Stimulated activated CD8-positive, alpha-beta memory T cell treated with anti-CD3 and anti-CD28 coated beads, Interleukin-15, amount 100 ng/mL, for 48 hours (primary cell): ENCODE measurements at places on chromosomes 12 and 14.

DNA sequence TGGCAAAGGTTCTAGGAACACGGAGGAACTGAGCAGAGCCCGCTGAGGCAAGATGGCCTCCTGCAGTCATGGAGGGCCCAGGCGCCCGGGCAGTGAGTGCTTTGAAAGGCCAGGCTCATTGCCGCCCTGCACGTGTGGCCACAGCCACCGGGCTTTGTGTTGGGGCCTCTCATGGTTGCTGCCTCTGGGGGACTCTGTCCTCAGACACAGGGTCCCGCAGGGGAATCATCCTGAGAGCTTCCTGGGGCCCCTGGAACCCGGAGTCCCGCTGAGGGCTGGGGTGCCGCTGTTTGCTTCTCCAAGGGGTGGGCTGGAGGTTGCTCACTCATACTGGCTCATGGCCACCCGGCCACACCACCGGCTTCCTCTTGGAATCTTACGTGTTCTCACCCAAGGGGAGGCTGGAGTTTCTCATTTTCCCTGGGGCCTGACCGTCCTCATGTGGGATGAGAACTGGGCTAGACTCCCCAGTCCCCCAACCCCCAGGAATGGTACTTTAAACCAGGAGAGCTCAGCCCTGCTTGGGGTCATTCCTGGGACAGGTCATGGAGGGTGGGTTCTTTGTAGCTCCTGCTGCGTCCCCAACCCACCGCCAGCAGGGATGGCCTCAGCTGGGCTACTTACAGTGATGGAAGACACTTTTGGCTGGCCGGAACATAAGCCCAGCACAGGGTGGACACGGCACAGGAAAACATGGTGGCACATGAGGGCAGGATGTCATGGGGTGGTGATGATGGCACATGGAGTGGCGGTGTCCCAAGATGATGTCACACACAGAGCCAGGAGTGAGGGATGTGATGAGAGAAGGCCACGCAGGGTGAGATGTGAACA is 21.1 kb upstream of the LRTM2 start:
- no peak for DNase-seq

DNA sequence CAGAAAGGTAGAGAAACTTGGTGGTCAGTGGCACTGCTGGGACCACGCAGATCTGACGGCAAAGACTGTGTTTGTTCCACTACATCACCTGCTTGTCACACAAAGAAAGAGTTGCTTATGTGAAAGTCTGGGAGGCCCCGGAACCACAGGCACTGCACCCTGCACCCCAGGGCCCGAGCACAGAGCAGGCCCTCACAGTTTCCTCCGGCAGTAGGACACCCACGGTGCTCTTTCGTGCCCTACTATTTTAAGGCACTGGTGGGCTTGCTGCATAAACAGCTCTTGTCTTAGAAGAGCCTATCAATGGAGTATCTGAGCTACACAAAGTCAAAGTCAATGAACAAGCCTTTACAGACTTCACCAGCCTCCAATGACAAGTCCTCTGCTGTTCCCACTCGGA is 8.0 kb downstream of the LGMN start:
- no peak for DNase-seq

- DNase-seq = no peak
Observed at GRCh38 chr12:125387206-125387605, 322.0 kb downstream of the AACS start.

DNA sequence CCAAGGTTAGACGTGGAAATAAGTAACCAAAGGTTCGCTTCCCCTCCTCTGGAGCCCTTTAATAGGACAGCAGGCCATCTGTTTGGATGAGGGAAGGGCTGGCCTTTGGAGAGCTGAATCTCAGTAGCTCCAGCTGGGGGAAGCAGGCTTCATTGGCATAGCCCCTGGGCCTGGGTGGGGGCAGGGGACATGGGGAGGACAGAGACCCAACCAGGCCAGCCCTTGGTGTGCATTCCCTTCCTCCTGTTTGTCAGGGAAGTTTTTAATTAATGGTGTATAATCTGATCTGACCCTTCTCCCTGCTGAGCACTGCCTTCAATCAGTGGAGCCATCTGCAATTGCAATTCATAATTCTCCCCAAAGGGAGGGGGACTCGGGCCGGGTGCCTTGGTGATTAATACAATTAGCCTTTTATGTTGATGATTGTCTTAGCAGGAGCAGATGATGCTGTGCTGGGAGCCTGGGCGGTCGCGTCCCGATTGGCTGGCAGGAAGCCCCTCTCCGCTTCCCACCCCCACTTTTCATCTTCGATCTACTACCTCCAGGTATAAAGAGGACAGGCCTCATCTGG is 6.4 kb downstream of the AQP6 start:
- DNase-seq = no peak

DNA sequence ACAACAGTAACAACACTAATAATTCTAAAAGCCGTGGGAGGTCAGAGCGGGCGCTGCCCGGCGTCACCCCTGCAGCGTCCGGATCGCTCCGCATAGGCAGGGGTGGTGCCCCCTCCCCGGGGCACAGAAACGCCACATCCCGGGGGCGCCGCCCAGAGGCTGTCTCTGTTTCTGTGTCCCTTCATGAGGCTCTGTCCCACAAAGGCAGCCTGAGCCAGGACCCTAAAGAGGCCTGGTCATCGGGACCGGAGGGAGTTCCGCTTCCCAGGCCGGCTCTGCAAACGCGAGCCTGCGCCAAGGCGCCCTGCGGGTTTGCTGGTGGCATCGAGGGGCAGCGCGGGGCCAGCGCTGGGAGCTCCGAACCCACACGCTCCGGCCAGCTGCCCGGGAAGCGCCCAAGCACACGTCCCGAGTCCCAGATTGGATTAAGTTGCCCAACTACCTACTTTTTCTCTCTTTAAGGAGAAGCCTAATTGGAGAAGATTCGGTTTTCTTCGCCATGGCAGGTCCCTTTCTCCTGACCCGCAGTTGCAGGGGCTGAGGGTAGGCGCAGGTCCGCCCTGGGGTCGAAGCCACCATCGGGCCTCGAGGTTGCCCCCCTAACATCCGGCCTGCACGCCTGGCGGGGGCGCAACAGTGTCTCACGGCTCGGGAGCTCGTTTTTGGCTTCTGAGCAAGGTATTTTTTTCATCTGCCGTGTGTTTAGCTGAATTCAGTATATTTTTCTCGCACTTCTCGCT is 421.7 kb downstream of the VRK1 start:
- no peak for DNase-seq

- DNase-seq = no peak
Observed at GRCh38 chr12:11965258-11965910, 105.4 kb upstream of the BCL2L14 start.

DNA sequence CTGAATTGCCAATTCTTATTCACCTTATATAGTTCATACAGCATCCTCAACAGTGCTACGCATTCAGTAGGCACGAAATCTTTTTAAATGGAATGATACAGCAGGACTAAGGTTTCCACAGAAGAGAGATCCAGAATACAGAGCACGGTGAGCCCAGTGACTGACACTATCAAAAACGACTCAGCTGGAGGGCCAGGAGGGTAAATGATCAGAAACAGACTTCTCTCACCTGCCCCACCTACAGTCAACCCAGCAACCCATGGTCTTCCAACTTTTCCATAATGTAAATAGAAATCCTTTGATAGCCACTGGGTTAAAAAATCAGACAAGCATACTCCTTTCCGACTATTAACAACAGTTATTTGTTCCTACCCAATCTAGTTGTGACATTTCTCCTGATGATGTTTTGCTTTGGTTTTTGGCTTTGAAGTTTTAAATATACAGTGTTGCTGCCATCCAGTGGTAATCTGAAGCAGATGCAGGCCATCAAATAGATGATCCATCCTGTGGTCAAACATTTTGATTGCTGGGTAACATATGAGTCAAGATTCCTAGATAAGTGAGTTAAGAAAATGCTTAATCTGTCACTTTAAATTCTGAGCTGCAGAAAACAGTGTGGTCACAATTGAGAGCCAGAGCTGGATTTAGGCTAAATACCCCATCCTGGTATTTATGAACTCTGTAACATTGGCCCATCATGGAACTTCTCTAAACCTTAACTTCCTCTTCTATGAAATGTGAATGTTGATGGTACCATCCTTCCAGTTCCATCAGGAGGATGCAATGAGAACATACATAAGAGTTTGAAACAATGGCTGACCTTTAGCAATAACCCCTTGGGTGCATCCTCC is 42.0 kb downstream of the GPHB5 start:
- DNase-seq = no peak

DNA sequence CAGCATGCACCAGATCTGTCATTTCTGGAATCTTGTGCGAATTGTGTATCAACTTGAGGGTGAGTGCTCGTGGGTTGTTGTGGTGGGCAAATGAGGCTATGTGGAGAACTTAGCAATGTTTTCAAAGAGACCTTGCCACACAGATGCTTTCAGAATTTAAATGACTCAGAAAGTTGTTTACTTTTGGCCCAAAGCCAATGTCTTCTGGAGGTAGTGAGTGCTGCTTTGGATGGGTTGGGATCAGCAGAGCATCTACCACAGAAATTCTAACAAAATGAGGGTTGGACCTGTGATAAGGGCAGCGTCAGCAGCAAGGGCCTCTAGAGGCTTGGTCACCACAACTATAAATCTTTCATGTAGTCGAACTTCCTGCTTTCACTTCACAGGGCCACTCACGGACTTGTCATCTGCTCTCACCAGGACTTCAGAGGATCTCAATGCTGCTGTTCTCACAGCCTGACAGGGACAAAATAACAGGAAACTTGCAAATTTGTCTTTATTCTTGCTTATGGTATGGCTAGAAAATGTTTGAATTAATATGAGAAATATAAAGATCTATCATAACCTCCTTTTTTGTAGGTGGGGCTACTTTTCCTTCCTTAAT is 111.4 kb downstream of the DACT1 start:
- DNase-seq = no peak

DNA sequence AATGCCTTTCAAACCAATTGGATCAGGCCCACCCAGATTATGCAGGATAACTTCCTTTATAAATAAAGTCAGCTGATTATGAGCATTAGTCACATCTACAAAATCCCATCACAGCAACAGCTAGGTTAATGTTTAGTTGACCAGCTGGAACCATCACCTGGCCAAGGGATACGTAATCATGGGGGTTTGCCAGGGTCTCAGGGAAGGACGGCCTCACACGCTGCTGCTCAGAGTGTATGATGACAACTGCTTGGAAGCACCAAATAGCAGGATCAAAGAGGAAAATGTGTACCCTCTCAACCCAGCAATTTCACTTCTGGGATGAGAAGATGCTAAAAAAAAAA is 162.6 kb downstream of the SLC15A4 start:
- no peak for DNase-seq

GRCh38 chr12:67534681-67535080 is 113.9 kb upstream of the DYRK2 start:
- no peak for DNase-seq

GRCh38 chr14:36880276-36880675 is 218.6 kb downstream of the PAX9 start:
- no peak for DNase-seq

DNA sequence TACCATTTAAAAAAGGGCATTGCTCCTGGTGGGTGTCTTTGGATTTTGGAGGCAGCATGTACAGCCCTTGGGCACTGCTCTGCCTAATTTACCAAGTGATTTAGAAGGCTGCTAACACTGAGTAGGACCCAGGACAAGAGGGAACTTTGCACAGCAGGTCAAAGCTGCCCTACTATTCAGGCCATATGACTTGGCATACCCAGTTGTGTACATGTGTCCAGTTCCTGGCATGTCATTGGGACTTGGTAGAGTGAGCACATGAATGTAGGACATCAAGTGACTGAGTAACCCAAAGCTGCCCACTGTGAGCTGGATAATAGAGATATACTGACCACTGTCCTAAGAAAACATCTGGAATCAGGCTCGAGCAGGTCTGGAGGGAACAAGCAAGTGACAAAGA is 15.7 kb downstream of the CDKL1 start:
- DNase-seq = no peak

DNA sequence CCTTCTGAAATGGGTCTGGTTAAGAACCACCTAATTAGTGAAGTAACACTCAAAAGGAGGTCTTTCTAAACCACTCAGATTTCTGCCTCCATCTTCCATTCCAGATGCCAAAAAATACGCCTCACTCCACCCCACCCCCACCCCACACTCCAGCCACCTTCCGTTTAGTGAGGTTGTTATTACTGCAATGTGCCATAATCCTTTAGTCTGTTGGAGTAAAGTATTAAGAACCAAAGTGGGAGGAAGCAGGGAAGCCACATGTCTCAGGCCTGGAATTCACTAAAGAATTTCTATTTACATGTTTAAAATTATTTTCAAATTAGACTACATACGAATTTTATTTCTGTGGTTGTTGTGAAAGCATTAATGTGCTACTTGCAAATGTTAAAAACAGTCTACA is 7.4 kb downstream of the KIF21A start:
- DNase-seq = no peak
